ENCODE measurements at places on chromosomes 12 and 14. TPM values are rescaled to one million over a fixed set of nuclear protein-coding genes. Genes with fewer than 3 reads are reported as not detected.

KIF26A gene
- 4.4 TPM for total RNA-seq

SCAF11 gene
- total RNA-seq, result 35.7 TPM

C1QL4 gene
- not detected for total RNA-seq

PLA2G1B gene
- total RNA-seq, result not detected
